ENCODE measurements at places on chromosomes 16 and 17.

DNA sequence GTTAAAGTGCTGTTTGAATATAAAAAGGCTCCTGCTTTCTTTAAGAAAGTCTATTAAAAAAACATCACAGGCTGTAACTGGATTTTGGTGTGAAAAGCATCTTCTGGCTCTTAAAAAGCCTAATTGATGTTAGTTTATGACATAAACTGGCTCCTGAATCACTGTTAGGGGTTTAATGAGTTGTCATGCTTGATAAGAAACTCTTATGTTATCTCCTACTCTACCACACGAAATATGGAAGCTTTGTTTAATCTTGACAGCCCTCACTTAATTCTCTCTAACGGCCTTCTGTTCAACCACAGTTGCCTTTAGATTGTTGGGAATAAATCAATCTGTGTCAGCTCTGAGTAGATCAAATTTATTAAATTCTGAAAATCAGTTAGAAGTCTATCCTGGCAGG is 51.5 kb downstream of the CPPED1 start:
- no peak for DNase-seq

DNA sequence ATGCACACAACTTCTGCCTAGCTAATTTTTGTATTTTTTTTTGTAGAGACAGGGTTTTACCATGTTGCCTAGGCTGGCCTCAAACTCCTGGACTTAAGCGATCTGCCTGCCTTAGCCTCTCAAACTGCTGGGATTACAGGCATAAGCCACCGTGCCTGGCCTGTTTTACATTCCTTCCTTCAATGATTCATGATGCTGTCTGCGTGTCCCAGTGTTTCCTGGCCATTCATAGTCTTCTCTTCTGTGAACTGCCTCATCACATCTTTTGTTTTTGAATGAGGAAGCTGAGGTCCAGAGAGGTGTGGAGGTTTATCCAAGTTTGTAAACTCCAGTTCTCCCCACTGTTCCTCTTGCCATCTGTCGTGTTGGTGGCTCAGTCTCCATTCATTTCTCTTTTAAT is 64.5 kb upstream of the MED9 start:
- DNase-seq: no peak

DNA sequence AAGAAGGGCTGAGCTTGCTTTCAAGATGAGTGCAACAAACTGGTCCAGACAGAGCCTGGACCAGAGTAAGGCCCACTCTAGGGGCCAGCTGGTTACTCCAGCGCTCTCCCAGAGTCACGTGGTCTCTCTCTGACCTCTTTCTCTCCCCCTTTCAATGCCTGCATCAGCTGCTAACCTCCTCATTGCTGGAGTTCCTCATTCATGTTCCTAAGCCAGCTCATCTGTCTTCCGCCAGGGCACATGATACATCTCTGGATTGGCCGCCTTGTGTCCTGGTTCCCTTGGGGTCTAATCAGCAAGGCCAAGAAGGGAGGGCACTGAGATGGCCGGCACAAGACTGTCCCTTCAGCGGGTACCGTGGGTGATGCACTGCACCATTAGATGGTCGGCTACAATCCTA is 26.9 kb upstream of the ZFP90 start:
- DNase-seq: no peak

DNA sequence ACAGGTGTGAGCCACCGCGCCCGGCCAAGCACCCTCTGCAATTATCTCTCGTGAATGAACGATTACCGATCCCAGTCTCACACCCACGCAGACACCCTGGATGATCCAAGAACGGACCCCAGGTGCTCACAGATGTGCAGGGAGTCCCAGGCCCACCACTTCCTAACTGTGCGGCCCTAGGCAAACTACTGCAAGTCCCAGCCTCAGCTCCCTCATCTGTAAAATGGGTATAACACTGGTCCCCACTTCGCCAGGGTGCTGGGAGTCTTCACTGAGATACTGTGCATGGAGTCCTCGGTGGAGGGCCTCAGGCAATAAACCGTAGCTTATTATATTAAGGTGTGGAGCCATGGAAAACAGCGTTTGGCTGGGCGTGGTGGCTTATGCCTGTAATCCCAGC is 21.6 kb upstream of the PITPNA start:
- no peak for DNase-seq

GRCh38 chr17:74457820-74458166 is 8.6 kb upstream of the CD300A start:
- no peak for DNase-seq

DNA sequence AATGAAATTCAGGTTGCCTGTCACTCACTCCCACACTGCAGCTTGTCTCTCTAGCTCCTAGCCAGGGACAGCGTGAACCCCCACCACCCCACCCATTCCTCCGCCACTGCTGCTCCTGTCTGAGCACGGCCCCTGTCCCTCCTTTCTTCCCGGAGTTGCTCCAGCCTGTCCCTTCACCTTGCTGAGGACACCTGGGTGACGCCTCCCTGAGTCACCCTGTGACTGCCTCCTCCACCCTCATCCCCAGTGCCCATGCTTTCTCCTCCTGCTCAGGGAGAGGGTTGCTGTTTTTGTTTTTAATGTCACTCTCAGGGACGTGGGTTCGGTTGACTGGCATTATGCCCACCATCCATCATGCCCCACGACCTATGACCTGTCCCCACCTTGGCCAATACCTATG is 25.8 kb upstream of the NAT9 start:
- no peak for DNase-seq

DNA sequence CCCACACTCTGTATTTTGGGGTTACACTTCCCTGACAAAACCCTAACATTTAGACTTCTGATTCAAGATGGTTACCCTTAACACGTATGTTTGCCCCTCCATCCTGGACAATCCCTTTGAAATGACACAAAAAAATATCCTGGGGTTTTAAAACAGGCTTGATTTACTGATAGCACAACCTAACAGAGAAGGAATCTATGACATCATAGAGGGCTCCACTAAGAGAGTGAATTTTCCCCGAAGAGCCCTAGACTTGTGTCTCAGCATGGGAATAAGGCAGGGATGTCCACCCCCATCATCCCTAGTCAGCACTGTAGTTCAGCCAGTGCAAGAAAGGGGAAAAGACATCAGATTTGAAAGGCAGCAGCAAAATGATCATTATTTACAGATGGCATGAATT is 15.8 kb upstream of the SRCIN1 start:
- no peak for DNase-seq

DNA sequence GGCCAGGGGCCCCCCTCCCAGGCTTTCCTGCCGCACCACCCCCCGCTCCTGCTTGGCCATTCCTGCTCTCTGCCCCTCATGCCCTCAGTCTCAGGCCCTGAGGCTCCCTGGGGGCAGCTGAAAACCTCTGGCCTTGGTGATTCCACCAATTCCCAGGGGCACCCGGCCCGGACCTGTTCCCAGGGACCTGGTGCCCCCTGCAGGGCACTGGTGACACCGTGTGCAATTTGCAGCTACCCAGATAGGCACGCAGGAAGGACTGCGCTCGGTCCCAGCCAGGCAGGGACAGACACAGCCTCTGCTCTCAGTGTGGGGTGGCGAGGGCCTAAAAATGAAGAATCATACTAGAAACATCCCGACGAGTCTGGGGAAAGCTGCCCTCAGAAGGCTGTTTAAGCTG is 13.4 kb downstream of the WFDC1 start:
- no peak for DNase-seq

DNA sequence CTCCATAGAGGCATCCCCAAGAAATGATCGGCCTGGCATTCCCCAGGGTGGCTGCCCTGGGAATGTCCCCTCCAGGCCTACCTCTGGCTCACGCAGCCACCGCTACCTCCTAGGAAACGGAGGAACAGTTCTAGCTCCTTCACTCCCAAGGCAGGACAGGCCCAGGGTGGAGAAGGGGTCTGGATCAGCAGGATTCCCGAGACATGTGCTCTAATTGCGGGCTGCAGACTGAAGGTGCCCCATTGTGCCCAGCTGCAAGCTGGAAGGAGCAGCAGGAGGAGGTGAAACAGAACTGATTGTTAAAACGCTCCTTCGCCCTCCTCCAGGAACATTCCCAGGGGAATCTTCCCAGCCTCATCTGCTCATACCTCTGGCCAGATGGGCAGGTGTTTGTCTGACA is 40.8 kb downstream of the SCNN1G start:
- DNase-seq: no peak

DNA sequence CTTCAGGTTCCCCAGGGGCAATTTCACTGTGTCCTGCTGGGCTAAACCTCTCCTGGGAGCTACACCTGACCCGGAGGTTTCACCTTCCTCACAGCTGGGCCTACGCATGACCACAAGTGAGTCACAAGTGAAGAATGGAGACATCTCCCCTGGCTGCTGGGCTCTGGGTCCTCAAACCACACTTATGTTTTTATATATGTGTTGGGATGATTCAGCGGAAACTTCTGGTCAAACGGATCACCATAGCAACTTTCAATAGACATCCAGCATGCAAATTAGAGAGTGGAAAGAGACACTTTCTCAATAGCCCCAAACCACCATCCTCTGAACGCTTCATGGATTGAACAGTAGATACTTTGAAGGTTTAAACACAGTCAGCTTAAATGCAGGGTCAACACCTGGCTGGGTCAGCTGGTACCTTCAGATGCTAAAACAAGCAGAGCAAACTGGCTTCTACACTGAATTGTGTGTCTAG is 28.0 kb upstream of the MAF start:
- no peak for DNase-seq

DNA sequence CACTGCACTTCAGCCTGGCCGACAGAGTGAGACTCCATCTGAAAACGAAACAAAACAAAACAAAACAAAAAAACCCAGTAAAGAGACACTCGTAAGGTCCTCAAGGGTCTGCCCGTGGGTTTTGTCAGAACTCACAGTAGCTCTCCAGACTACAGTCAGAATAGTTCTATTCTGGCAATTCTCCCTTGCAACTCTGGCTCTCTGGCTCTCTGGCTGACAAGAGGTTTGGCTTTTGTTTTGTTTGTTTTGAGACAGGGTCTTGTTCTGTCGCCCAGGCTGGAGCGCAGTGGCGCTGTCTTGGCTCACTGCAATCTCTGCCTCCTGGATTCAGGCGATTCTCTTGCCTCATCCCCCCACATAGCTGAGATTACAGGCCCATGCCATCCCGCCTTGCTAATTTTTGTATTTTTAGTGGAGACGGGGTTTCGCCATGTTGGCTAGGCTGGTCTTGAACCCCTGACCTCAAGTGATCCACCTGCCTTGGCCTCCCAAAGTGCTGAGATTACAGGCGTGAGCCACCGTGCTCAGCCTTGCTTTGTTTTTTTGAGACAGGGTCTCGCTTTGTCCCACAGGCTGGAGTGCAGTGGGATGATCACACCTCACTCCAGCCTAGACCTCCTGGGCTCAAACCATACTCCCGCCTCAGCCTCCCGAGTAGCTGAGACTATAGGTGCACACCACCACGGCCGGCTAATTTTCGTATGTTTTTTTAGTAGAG is 20.5 kb upstream of the CHP2 start:
- DNase-seq: no peak

DNA sequence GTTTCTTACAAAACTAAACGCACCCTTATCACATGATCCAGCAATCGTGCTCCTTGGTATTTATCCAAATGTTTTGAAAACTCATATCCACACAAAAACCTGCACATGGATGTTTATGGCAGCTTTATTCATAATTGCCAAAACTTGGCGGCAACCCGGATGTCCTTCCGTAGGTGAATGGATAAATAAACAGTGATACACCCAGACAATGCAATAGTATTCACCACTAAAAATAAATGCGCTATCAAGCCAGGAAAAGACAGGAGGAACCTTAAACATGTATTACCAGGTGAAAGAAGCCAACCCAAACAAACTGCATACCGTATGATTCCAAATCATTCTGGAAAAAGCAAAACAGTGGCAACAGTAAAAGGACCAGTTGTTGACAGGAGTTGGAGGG is 10.0 kb downstream of the SPATA32 start:
- DNase-seq: no peak

Data from T-helper 9 cell (primary cell).